ENCODE measurements at places on chromosomes 5 and 9.

GRCh38 chr9:77005216-77005615, 14.2 kb upstream of the FOXB2 start:
- DNase-seq = no peak

GRCh38 chr9:131411719-131412681, 18.1 kb downstream of the PRRC2B start:
- no peak for DNase-seq

- DNase-seq = no peak
Observed at GRCh38 chr9:110782701-110783100, 114.1 kb downstream of the MUSK start.

DNA sequence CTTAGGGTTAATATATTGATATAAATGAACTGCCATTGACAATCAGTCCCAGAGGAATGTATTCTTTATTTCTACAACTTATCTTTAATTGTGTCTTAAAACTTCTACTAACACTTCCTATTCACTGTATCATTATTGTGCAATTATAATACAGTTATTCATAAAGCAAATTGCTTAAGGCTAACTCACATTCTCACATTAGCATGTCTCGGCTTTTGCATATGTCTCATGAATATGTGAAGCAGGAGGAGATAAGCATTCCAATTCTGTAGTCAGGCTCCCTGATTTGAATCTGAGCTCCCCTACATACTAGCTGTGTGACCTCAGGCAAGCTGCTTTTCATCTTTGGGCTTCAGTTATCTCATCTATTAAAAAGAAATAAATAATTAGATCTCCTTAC, 45.4 kb downstream of the PLGRKT start:
- no peak for DNase-seq

GRCh38 chr9:115495052-115495635, 377.2 kb upstream of the TNC start:
- DNase-seq = no peak

- DNase-seq = no peak
Observed at GRCh38 chr9:77511525-77511924, 136.6 kb downstream of the GNA14 start.

DNA sequence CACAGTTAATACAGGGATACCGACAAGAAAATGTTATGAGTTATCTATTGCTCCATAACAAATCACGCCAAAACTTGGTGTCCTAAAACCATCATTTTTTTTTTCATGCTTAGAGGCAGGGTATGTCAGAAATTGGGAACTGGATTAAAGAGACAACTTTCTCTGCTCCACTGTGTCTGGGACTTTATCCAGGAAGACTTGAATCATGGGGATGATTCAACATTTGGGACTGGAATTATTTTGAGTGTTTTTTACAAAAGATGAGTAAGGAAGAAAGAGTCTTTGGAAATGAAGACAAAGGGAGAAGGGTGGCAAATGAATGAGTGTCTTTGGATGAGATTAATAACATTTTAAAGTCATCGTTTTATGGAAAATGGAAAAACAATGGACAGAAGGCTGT, 1883.7 kb upstream of the C9orf72 start:
- DNase-seq = no peak

DNA sequence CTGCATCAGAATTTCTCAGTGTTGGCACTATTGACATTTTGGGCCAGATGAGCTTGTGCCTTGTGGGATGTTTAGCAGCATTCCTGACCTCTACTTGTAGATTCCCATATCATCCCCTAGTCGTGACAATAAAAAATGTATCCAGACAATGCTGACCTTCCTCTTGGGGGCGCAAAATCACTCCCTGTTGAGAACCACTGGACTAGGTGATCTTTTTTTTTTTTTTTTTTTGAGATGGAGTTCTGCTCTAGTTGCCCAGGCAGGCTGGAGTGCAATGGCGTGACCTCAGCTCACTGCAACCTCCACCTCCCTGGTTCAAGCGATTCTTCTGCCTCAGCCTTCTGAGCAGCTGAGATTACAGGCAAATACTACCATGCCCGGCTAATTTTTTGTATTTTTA, 22.6 kb downstream of the STXBP1 start:
- DNase-seq = no peak
